ENCODE measurements at places on chromosomes 6 and 20.

DNA sequence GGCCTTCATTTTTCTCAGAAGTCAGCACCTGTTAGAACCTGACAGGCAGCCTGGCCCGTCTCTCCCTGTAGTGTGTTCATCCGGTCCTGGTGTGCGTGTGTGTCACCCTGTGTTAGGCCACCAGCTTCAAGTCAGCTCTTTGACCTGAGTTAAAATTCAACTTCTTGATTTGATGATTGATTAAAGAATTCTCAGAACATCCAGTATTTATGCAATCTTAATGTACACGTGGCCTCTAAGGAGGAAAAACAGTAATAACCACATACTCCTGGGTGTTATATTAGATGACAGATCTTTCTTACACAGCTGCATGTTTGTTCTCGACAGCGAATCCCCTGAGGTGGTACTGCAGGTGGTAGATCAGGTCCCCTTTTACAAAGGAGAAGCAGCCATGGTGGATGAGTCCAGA, 19.1 kb upstream of the TMEM217 start:
- DNase-seq, result no peak

GRCh38 chr6:162817196-162817595, 89.4 kb downstream of the PACRG start:
- DNase-seq, result no peak

DNA sequence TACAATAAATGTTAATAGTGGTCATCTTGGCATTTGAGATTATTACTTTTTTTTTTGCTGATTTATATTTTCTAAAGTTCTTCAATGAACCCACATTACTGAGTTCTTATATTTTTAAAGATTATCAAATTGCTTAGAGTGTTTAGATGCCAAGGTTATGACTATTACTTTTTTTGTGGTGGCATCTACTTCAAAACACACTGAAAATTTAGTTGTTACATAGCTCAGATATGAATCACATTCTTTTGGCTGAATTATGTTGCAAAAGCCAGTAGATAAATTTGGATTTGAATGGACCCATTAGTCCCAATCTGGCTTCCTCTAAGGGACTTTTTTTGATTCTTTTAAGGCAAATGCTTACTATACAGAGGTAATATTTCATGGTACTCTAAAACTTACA, 8.9 kb downstream of the UTRN start:
- no peak for DNase-seq

DNA sequence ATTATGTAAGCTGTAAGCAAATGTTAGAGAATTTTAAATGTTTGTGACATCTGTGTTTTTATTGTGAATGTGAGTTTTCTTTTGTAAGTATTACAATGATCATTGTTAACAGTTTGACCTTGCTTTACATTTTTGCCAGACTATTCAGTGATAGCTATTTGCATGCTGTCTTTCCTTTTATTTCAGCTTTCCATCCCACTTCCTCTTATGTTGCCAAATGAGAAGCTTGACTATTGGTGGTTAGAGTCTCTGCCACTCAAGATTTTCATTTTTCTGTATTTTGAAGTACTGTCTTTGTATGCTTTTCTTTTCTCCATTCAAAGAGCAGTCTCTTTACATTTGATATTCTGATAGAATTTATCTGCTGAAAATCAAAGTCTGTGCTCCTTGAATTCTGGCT, 104.1 kb downstream of the PRIM2 start:
- DNase-seq, result no peak

- DNase-seq, result no peak
Observed at GRCh38 chr20:32898729-32899128, 40.0 kb downstream of the EFCAB8 start.

DNA sequence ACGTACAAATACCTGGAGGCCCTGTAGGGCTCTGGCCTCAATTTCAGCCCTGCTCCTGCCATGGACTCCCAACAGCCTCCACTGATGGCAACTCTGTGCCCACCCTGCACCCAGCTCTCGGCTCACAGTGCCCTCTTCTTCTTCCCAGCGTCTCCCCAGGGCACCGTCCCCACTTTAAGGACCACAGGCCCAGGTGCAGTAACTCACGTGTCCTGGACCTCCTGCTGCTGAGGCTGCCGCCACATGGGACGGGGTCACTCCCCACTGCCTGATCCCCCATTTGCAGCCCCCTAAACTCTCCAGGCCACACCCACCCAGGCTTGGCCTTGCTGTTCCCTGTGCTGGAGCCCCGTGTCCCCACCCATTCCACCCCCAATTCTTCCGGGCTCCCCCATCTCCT, 223.4 kb downstream of the PREX1 start:
- DNase-seq, result no peak

- DNase-seq, result no peak
Observed at GRCh38 chr6:98924647-98925046, 23.1 kb downstream of the FBXL4 start.

- no peak for DNase-seq
Observed at GRCh38 chr6:12594530-12594893, 122.1 kb upstream of the PHACTR1 start.

DNA sequence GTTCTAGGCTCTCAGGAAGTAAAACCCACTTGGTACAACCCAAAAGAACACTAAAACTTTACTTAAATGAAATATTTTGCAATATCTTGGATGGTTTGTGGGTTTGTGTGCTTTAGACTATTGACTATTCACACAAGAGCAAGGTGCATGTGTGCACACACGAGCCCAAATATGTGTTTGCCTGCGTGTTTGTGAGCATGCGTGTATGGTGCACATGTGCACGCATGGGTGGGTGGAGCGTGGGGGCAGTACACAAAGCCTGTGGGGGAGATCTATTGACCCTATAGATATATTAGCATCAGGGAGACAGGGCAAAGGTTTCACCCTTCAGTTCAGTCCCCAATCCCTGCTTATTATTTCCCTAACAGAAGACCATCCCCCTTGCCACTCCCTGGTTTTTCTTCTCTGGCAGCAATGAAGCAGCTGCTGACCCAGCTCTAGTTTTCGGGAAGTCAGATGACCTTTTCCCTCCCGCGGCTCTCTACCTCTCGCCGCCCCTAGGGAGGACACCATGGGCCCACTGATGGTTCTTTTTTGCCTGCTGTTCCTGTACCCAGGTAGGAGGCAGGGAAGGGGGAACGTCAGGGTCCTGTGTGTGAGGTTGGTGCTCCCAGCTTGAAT, at the start of gene C2:
Gene C2 (plus strand): TSS at position 476 of the 621 bp plus-strand sequence. CDS start 36 bp downstream, at position 512.
- no peak for DNase-seq

- DNase-seq, result no peak
Observed at GRCh38 chr6:108690326-108691049, 129.8 kb downstream of the FOXO3 start.

DNA sequence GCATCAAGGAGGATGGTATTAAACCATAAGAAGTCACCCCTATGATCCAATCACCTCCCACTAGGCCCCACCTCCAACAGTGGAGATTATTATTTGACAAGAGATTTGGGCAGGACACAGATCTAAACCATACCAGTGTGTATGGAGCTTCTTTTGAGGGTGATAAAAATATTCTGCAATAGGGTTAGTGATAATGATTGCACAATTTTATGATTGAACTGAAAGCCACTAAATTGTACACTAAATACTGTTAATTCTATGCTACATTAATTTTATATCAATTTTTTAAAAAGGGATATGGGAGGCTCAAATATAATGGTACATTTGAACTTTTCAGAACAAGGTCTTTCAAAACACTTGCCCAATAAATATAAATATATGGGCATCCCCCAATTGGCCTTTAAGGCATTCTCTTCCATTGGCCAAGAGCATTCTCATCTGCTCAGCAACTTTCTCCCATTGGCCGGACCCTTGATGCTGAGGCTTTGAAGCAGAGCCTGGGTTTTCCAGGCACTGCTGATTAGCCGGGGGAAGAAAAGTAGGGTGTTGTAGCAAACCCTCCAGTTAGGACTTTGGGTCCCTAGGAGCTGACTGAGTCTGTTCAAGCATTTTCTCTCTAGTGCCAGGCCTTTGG, 209.9 kb downstream of the LRFN2 start:
- DNase-seq, result no peak

DNA sequence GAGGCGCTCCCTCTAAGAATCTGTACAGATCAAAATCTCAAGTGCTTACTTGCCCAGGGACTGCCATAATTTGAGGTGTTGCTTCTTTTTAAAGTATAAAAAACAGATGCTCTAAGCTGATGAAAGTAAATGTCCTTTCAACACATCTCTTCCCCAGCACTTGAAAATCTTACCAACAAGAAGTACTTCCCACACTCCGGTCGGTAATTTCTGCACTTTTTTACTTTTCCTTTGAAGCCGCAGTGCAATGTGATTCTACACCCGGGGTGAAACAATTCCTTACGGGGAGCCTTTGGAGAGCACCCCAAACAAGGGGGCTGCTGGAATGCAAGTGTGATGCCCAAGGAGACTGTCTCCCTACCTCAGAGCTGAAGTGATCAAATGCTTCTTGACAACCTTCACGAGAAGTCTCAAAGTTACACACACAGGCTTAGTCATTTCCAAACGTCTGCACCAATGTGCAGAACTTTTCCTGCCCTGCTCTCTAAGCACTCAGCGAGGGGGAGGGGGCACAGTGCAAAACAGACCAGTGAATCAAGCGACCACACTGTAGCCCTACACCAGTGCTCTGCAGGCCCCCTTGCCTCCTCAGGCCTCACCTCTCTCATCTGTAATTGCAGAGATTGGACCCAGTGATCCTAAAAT, 56.7 kb downstream of the ATXN1 start:
- DNase-seq, result no peak

GRCh38 chr6:22043284-22043962, 253.4 kb downstream of the PRL start:
- no peak for DNase-seq

DNA sequence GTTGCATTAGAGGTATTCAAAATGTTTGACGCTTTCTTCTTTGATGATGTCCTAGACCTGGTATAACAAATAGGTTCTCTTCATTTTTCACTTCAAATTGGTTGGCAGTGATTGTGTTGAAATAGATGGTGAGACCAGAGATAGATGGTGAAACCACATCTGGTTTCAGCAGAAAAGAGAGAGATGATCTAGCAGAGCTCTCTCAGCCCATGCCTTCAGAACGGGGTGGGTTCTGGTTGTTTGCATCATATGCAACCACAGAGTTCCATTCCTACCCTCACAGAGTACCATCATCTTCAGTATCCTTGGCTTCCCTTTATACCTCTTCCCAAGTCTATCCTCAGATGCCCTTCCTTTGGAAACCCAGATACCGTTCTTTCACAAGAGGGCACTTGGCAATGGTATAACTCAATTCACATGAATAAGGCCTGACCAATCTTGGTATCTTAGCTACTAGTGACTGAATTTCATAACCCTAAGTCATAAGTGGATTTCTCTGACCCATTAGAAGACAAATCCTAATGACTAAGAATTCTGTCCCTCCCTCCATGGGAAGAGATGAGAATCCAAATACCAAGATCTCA, 93.7 kb downstream of the UBE3D start:
- DNase-seq, result no peak

DNA sequence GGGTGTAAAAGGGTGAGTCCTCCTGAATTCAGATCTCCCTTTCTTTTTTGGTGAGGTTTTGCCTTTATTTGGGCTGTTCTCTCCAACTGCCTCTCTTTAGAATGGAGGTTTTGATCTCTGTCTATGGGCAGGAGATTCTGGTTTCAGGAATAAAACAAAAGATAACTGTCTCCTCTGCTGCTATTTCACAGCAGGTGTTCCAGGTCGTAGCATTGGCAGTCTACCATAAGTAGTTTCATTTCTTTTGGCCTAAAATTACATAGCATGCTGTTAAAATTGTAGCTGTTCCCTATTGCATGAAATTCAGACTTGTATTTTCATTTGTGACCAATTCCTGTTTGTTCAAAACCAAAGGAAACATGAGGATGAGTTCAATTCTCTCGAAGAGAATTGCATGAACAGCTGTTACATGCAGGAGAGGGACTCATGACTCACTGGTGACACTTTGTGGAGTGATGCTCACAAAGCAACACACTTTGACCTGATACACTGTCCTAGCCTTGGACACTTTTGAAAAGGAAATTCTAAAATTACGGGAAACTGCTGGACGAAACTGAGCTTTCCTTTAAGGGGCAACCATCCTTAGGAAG, 76.8 kb upstream of the SIRPG start:
- DNase-seq, result no peak

- peak; percentile 64 for DNase-seq
Observed at GRCh38 chr6:105985816-105986632, 100.1 kb upstream of the PRDM1 start.

- no peak for DNase-seq
Observed at GRCh38 chr6:133245007-133245406, 3.9 kb downstream of the EYA4 start.

GRCh38 chr6:21049148-21049547, 514.9 kb downstream of the CDKAL1 start:
- no peak for DNase-seq
